Forelimb muscle (tissue), 1 donor: ENCODE measurements at places on chromosomes 2 and 18. TPM values are rescaled to one million over a fixed set of nuclear protein-coding genes. Genes with fewer than 3 reads are reported as not detected.

Gene SERPINB13
- not detected for polyA plus RNA-seq

Gene KATNAL2
- polyA plus RNA-seq, result 6.8 TPM

Gene ELMOD3
- 15.5 TPM for polyA plus RNA-seq

Gene RAX
- not detected for polyA plus RNA-seq

Gene IL1R2
- not detected for polyA plus RNA-seq

Gene LOXHD1
- polyA plus RNA-seq, result 3.2 TPM

Gene PROKR1
- 0.44 TPM for polyA plus RNA-seq

Gene VWC2L
- polyA plus RNA-seq, result not detected

Gene IL36RN
- polyA plus RNA-seq, result not detected

Gene C2orf80
- polyA plus RNA-seq, result not detected

Gene SNORC
- 1.4 TPM for polyA plus RNA-seq

Gene UGT1A9
- polyA plus RNA-seq, result not detected

Gene CD207
- polyA plus RNA-seq, result 0.19 TPM

Gene POLE4
- 49.5 TPM for polyA plus RNA-seq

Gene TNFRSF11A
- 2.8 TPM for polyA plus RNA-seq

Gene DSC2
- 10.1 TPM for polyA plus RNA-seq

Gene TCF23
- polyA plus RNA-seq, result 0.49 TPM

Gene CNTNAP5
- 0.03 TPM for polyA plus RNA-seq

Gene CIB4
- not detected for polyA plus RNA-seq

Gene SLC25A52
- polyA plus RNA-seq, result 0.13 TPM

Gene MEP1B
- polyA plus RNA-seq, result 0.11 TPM

Gene KRCC1
- polyA plus RNA-seq, result 36.2 TPM

Gene ZNF385B
- polyA plus RNA-seq, result 24.5 TPM

Gene ALPP
- not detected for polyA plus RNA-seq

Gene CREB1
- 34.7 TPM for polyA plus RNA-seq

Gene GBX2
- polyA plus RNA-seq, result not detected

Gene QPCT
- 8.9 TPM for polyA plus RNA-seq

Gene MARCHF7
- 108 TPM for polyA plus RNA-seq

Gene CCDC74B
- 1.1 TPM for polyA plus RNA-seq
